ENCODE measurements at places on chromosomes 4 and X.
A peak's percentile ranks its signal among the peaks of the same experiment; 100 is the strongest.

GRCh38 chr4:24032371-24032989 is 142.6 kb upstream of the PPARGC1A start:
- DNase-seq, result no peak

DNA sequence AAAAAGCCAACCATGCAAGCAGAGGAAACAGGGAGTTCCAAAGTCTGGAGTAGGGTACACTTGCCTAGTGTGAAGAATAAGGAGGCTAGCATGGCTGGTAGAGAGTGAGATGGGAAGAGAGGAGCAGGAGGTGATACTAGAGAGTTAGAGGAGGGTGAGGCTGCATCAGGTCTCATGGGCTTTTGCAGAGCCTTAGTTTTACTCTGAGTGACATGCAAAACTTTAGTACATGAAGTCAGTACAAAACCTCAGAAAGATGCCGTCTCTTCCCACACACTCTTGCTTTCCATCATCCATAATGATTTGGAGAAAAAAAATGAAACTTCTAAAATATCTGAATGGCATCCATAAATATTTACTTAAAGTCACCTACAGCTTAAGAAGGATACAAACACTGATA is 5.0 kb downstream of the OPRPN start:
- no peak for DNase-seq

- DNase-seq, result no peak
Observed at GRCh38 chr4:153177841-153178240, 26.4 kb upstream of the TRIM2 start.

- DNase-seq, result no peak
Observed at GRCh38 chrX:140355922-140356321, 148.9 kb downstream of the SOX3 start.

DNA sequence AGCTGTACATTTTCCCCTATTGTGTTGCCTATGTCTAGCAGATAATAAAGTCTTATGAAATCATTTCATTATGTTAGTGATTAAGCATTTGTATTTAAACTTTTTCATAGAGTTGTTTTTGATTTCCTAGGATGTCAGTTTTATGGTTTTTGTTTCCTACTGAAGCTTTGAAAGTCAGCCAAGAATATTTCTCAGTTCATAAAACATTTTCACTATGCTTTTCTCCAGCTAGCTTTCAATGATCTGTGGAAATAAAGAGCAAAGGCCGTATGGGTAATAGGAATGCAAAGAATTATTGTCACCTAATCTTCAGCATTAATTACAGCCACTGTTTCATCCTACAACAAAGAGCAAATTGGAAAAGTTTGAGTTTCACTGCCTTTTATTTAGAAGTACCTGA is 145.7 kb upstream of the NUDT6 start:
- DNase-seq, result no peak

GRCh38 chr4:101142259-101142658 is 205.1 kb downstream of the PPP3CA start:
- no peak for DNase-seq

- DNase-seq, result no peak
Observed at GRCh38 chr4:43485196-43485595, 592.7 kb downstream of the GRXCR1 start.

GRCh38 chr4:120155287-120155686 is 88.6 kb upstream of the MAD2L1 start:
- no peak for DNase-seq

- DNase-seq, result no peak
Observed at GRCh38 chr4:111537871-111538270, 607.4 kb upstream of the FAM241A start.

- no peak for DNase-seq
Observed at GRCh38 chr4:1366371-1367229, 19.6 kb downstream of the UVSSA start.

- no peak for DNase-seq
Observed at GRCh38 chr4:4995908-4996265, 23.4 kb downstream of the CYTL1 start.

- DNase-seq, result no peak
Observed at GRCh38 chrX:141936080-141936479, 32.4 kb downstream of the MAGEC1 start.

DNA sequence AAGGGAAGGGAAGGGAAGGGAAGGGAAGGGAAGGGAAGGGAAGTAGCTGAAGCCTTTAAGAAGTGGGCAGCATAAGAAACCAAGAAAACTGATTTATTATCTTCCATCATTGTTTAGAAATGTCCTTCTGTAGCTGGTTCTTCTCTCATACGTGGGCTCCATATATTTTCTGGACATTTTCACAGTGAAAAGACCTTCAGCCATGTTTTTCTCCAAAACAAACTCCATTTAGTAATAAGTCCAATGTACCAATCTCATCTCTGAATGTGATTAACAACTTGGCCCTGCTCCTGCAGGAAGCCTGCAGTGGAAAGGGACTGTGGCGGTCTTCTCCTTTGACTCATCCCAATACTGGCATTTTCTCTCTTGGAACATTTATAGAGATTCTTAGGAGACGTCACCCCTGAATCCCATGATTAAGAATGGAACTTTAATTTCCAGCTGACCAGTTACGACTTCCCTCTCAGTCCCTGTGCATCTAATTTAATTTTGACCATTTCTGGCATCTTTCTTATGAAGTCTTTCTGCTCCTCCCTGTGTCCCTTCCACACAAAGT is 96.6 kb upstream of the GUCY1A1 start:
- no peak for DNase-seq

DNA sequence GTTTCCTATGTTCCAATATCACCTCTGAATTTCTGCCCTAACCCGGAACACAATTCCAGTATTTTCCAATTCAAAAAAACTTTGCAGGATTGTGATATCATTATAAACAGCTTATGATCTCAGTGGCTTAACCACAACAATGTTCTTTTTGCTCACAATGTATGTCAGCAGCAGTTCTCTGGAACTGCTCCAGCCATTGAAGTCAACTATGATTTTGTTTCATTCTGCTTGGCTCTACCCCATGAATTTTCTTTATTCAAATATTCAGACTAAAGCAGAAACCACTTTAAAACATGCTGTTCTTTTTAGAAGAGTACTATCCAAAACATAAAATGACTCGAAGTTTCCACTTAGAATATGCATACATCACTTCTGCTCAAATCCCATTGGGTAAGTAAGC is 1611.1 kb downstream of the ARAP2 start:
- DNase-seq, result no peak

- no peak for DNase-seq
Observed at GRCh38 chrX:40936827-40937226, 148.4 kb upstream of the USP9X start.

DNA sequence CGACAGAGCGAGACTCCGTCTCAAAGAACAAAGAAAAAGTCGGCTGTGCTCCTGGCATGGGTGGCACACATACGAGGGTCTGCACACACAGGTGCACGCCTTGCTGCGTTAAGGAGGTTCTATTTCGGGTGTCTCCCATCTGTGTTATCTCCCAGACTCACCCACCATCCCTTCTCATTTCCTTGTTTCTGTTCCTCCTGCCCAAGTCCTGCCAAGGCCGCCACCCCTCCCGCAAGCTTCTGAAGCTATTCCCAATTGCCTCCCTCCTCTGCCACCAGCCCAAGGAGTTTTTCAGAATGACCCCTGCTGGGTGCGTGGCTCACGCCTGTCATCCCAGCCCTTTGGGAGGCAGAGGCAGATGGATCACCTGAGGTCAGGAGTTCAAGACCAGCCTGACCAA is 6.0 kb upstream of the IL3RA start:
- no peak for DNase-seq

GRCh38 chr4:69930768-69931167 is at the start of gene CSN1S1:
Gene CSN1S1 (plus strand): TSS chr4:69931068. CDS start chr4:69932556, 1,488 bp downstream.
- no peak for DNase-seq

- no peak for DNase-seq
Observed at GRCh38 chr4:141686146-141686775, 49.9 kb downstream of the IL15 start.

GRCh38 chr4:10354225-10354624 is 103.0 kb downstream of the ZNF518B start:
- DNase-seq, result no peak

- DNase-seq, result no peak
Observed at GRCh38 chr4:73707918-73708577, 32.3 kb upstream of the CXCL8 start.

DNA sequence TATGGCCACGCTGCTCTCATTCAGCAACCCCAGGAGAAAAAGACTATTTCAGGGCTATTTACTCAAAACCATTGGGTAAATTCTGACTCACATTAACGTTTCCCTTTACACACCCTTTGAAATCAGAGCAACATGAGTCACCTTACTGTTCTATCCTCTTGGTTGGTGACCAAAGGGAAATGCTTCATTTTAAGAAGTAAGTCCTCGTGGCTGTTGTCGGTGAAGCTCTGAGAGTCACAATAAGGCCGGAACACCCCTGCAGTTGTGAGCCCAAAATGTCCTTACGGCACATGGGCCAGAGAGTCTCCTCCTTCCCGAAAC is 56.3 kb upstream of the SPRY1 start:
- DNase-seq, result peak; percentile 27

GRCh38 chr4:154332681-154333421 is 158.7 kb downstream of the DCHS2 start:
- no peak for DNase-seq

GRCh38 chrX:3029129-3029528 is 12.1 kb upstream of the ARSF start:
- DNase-seq, result no peak

GRCh38 chr4:27278615-27279375 is 418.2 kb downstream of the STIM2 start:
- no peak for DNase-seq

- no peak for DNase-seq
Observed at GRCh38 chr4:158786955-158787354, 18.1 kb downstream of the FNIP2 start.

DNA sequence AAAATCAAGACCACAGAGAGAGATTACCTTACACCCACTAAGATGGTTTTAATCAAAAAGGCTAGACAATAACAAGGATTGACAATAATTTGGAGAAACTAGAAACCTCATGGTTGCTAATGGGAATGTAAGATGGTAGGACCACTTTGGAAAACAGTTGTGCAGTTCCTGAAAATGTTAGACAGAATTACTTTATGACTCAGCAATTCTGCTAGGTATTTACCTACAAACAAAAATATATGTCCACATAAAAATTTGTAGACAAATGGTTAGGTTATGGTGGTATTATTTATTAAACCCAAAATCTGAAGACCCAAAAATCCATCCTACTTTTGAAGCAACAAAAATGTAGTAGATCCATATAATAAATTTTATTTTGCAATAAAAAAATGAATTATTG is 1027.0 kb upstream of the ADGRL3 start:
- no peak for DNase-seq

DNA sequence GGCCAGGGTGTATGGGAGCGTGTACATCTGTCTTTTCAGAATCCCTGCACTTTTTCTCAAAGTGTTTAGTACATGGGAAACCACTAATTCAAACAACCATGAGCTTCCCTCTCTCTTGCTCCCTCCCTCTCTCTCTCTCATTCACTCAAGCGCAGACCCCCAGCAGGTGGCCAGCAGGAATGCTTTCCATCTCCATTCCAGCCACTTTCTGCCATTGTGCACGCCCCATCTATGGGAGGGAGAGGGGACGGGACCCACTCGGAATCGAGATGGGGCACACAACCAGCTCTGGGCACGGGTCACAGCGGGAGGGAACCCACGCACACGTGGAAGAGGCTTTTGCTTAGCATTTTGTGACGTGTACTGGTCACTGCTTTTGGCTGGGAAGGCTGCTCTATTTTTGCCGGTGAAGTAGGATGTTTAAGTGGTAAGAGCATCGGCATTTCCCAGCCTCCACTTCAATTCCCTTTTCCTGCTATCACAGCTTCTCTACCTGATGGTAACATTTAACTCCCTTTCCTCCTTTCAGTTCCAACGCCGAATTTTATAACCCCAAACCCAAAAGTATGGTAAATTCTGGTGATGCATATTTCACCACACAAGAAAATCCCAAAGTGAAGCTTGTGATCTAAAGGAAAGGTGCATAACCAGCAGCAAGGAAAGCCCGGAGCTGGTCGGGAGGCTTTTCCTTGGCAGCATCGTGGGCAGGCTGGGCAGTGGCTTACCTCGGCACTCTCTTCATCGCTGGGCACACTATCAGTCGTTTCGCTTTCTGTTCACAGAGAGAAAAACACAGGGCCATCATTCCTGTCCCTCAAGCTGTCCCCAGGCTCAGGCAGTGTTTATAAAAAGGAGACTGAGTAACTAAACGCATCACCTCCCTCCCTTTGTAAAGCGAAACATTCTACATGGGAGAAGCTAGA is 84.1 kb downstream of the IRF2 start:
- DNase-seq, result no peak

DNA sequence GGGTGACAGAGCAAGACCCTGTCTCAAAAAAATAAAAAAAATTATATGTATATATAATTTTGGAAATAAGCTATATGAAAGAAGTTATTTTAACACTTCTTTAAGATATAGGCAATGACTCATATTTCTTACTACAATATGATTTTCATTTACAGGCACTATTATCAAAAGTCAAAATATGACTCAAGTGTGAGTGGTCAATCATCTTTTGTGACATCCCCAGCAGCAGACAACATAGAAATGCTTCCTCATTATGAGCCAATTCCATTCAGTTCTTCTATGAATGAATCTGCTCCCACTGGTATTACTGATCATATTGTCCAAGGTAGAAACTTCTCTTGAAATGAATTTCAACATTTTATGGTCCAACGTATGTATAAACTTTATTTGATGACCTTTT is 20.8 kb downstream of the OCIAD1 start:
- DNase-seq, result no peak

Data from brain pericyte (primary cell).